ENCODE measurements at places on chromosomes 5 and 9.

GRCh38 chr9:128911529-128912035 lies 9.2 kb upstream of the PHYHD1 start:
- DNase-seq, result no peak

- no peak for DNase-seq
These were observed 10.3 kb upstream of the LAMC3 start for GRCh38 chr9:130998597-130999244.

GRCh38 chr5:135750506-135750905 lies 84.0 kb upstream of the SLC25A48 start:
- DNase-seq, result no peak

- no peak for DNase-seq
These were observed 29.5 kb downstream of the RXRA start for GRCh38 chr9:134355561-134356279.

DNA sequence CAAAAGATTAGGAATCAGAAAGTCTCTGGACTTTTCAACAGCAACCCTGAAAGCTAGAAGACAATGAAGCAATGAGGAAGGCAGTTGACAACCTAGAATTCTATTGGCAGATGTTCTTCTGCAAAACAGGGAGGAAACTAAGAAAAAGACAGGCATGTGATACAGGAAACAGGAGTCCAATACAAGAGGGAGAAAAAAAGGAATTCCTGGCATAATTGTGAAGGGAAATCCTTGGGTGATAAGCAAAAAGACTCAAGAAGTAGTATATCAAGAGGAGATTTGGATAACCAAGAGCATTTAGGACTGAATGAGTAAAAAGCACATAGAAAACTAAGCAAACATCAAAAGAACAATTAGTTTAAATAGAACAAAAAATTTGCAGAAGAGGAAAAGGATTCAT lies 58.6 kb downstream of the LPAR1 start:
- DNase-seq, result no peak

DNA sequence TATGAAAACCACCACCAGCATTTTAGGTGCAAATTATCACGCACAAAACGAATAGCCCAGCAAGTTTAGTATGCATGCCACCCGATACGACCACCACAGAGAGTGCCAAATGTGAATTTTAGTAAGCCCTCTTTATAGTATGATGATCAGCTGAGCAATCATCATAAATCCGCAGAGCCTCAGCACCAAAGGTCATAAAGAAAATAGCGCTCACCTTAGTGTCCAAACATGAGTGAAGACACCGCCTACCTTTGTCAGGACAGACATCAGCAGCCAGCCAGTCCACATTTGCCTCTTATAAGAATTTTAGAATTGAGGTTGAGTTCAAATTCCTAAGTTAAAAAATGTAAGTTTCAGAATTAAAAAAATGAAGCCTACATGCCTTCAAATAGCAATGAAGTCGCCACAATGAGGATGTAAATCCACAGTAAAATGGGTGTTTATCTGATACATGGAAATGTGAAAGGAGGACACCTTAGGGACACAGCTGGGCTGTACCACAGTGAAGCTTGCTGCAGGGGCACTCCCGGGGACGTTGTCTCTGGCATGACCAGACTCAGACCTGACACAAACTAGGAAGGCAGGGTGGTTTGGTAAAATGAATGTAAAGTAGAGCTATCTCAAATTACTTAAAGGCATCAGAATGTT lies 149.0 kb downstream of the AUH start:
- no peak for DNase-seq

DNA sequence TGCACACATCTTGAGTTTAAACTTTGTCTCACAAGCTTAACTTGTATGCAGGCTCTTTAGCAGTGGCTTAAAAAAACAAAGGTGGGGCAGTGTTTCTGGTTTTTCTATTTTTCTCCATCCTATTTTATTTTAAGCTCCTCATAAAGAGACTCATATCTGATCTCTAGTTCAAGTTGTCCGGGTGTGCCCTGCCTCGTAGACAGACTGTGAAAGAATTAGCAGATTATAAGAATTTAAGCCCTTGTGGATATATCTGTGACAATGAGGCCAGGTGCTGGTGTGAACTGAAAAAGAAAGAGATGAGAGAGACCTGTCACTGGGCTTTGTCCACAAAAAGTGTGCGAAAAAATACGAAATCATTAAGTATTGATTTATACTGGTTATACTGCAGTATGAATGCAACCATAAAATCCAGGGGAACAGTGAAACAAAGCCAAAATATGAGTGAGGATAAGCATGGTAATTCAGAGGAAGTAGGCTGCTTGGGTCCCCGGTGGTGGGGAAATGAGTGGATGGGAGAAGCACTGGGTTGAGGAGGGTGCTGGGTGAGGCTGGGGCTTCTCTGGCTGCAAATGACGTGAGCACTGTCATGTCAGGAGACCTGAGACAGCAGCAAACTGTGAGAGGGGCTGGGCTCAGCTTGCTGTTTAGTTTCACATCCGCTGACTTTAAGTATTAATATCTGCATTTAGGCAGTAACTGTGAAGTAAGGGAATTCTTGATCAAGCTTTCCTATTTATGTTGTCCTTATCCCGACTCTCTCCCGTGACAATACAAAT lies 179.7 kb upstream of the ANKRD55 start:
- DNase-seq, result no peak
